Activated T-cell treated with anti-CD3 and anti-CD28 coated beads, Interleukin-2, amount 50 U/mL, for 72 hours (primary cell): ENCODE measurements at places on chromosomes 13 and 19. TPM values are rescaled to one million over a fixed set of nuclear protein-coding genes. Genes with fewer than 3 reads are reported as not detected.

Gene CEACAM3
- total RNA-seq = not detected

Gene DGKH
- total RNA-seq = 15.3 TPM

Gene MAP4K1
- total RNA-seq = 262 TPM

Gene SMIM44
- total RNA-seq = not detected

Gene ONECUT3
- total RNA-seq = not detected
